ENCODE measurements at places on chromosomes 6 and 20.
A peak's percentile ranks its signal among the peaks of the same experiment; 100 is the strongest.

DNA sequence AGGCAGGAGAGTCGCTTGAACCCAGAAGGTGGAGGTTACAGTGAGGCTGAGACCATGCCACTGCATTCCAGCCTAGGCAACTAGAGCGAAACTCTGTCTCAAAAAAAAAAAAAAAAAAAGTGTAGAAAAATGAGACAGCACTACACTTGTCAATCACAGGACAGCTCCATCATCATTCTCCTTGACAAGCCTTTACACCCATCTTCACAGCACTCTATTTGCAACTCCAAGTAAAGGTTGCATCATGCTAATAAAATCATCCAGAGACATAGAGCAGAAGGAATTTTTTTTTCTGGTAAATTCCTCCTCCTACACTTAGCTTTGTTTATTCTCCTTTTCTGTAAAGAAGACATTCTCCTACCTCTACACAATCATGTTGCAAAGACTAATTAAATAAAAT, 791.0 kb upstream of the HS3ST5 start:
- no peaks in the 10 kb centered on the region for H3K4me1 ChIP-seq
- no peaks in the 10 kb centered on the region for H3K27me3 ChIP-seq
- no peak overlapping the region for H3K27ac ChIP-seq
- DNase-seq, result no peak
- H3K4me3 ChIP-seq, result no peak overlapping the region

GRCh38 chr6:144757299-144757698, 472.2 kb downstream of the UTRN start:
- no peak overlapping the region for H3K4me3 ChIP-seq
- DNase-seq, result no peak
- H3K4me1 ChIP-seq, result peaks cover 6% of the 10 kb centered on the region

GRCh38 chr6:77548190-77548589, 84.9 kb upstream of the HTR1B start:
- no peaks in the 10 kb centered on the region for H3K27me3 ChIP-seq
- no peak overlapping the region for H3K27ac ChIP-seq
- no peaks in the 10 kb centered on the region for H3K36me3 ChIP-seq
- no peak for DNase-seq
- no peaks in the 10 kb centered on the region for H3K4me1 ChIP-seq

- H3K27ac ChIP-seq, result no peak overlapping the region
- H3K36me3 ChIP-seq, result no peaks in the 10 kb centered on the region
- no peak overlapping the region for H3K4me3 ChIP-seq
Observed at GRCh38 chr6:6863970-6864639, 243.7 kb upstream of the RREB1 start.

- peaks cover 31% of the 10 kb centered on the region for H3K27me3 ChIP-seq
- no peaks in the 10 kb centered on the region for H3K36me3 ChIP-seq
- no peak overlapping the region for H3K4me3 ChIP-seq
- no peaks in the 10 kb centered on the region for H3K4me1 ChIP-seq
Observed at GRCh38 chr20:18087054-18087453, 29.3 kb upstream of the OVOL2 start.

DNA sequence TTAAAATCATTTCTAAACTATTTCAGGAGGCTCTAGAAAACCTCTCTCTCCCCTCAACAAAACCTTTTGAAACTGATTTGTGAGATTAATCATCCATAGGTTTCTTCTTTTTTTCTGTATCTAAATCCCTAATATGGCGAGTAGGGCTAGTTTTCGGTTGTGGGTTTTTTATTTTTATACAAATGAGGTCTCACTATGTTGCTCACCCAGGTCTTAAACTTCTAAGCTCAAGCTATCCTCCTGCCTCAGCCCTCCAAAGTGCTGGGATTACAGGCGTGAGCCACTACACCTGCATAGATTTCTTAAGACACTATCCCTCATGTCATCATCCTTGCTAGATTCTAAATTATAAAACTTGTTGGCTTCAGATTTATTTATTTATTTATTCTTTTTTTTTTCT, 43.9 kb downstream of the ORC3 start:
- no peaks in the 10 kb centered on the region for H3K27me3 ChIP-seq
- H3K36me3 ChIP-seq, result peaks cover 12% of the 10 kb centered on the region
- H3K27ac ChIP-seq, result no peak overlapping the region
- no peak for DNase-seq
- H3K4me3 ChIP-seq, result no peak overlapping the region
- H3K4me1 ChIP-seq, result no peaks in the 10 kb centered on the region

GRCh38 chr20:24998631-24999445, 6.3 kb upstream of the APMAP start:
- no peaks in the 10 kb centered on the region for H3K27me3 ChIP-seq
- H3K4me1 ChIP-seq, result peaks cover 14% of the 10 kb centered on the region
- DNase-seq, result no peak
- no peak overlapping the region for H3K27ac ChIP-seq

DNA sequence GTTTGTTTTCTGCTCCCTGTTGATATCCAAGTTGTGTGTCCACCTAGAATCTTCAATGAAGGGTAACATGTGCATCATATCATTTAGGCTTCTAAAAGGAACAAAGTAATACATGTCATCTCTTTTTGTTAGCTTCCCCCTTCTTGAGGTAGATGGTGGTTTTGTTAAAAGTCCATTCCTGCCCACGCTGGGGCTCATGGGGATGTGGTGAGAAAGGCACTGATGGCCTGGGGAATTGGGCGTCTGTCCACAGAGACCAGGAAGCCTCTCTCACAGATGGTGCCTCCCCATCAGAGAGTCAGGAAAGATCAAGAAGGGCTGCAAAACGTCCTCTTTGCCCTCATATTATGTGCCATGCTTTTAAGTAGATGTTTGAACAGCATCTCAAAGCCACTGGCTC, 32.5 kb downstream of the GNAS start:
- no peak overlapping the region for H3K27ac ChIP-seq
- DNase-seq, result no peak
- no peak overlapping the region for H3K4me3 ChIP-seq
- peaks cover 3% of the 10 kb centered on the region for H3K4me1 ChIP-seq
- peaks cover 10% of the 10 kb centered on the region for H3K36me3 ChIP-seq
- peaks cover 6% of the 10 kb centered on the region for H3K27me3 ChIP-seq

- H3K27ac ChIP-seq, result no peak overlapping the region
- peak overlapping the region; percentile 13 for H3K4me3 ChIP-seq
- peaks cover 26% of the 10 kb centered on the region for H3K4me1 ChIP-seq
- peaks cover 19% of the 10 kb centered on the region for H3K36me3 ChIP-seq
- DNase-seq, result no peak
- H3K27me3 ChIP-seq, result no peaks in the 10 kb centered on the region
Observed at GRCh38 chr20:63698739-63699465, 2.5 kb downstream of the TNFRSF6B start.

DNA sequence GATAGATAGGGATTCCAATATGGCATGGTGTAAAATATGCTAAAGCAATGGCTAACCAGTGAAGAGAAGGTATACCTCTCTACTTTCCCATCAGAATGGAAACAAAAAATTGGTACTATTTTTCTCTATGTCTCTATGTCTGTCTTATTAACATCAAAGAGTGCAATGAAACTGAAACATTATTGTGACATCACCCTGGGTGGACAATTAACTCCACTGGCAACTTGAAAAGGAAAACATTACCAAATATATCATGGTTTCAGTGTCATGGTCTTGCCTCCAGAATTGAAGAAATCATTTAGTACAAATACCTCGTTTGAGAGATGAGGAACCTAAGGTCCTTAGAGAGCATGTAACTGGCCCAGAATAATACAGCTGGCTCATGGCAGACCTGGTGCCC, 1132.5 kb upstream of the MAP3K7 start:
- no peaks in the 10 kb centered on the region for H3K36me3 ChIP-seq
- H3K4me1 ChIP-seq, result no peaks in the 10 kb centered on the region
- no peak overlapping the region for H3K4me3 ChIP-seq
- H3K27me3 ChIP-seq, result no peaks in the 10 kb centered on the region

- no peaks in the 10 kb centered on the region for H3K4me1 ChIP-seq
- DNase-seq, result no peak
- H3K27ac ChIP-seq, result no peak overlapping the region
- H3K27me3 ChIP-seq, result no peaks in the 10 kb centered on the region
- H3K36me3 ChIP-seq, result no peaks in the 10 kb centered on the region
Observed at GRCh38 chr20:5657876-5658200, 92.4 kb upstream of the SHLD1 start.

GRCh38 chr6:14085176-14085787, 32.3 kb upstream of the CD83 start:
- no peak overlapping the region for H3K27ac ChIP-seq
- DNase-seq, result no peak
- no peak overlapping the region for H3K4me3 ChIP-seq
- H3K27me3 ChIP-seq, result peaks cover 8% of the 10 kb centered on the region
- H3K36me3 ChIP-seq, result peaks cover 4% of the 10 kb centered on the region

DNA sequence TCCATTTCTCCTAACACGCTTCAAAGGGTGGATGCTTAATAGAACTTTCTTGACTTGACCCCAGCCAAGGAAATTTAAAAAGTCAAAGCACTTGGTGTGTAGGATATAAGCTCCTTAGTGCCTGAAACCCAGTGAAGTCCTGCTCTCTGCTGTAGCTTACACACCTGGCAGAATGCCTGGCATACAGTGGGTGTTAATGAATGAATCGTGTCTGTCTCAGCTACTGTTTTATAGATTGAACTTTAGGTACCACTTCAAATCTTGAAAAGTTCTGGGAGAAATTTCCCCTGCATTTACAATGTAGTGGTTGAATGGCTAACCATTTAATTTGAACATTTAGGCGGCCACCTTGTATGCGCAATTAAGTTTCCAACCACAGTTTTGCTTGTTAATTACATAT, 70.5 kb upstream of the ZNF217 start:
- H3K4me1 ChIP-seq, result peaks cover 12% of the 10 kb centered on the region
- no peak overlapping the region for H3K4me3 ChIP-seq
- H3K27me3 ChIP-seq, result no peaks in the 10 kb centered on the region
- no peak for DNase-seq
- H3K36me3 ChIP-seq, result peaks cover 2% of the 10 kb centered on the region

- no peak overlapping the region for H3K4me3 ChIP-seq
- DNase-seq, result no peak
- H3K27me3 ChIP-seq, result no peaks in the 10 kb centered on the region
Observed at GRCh38 chr6:24537082-24537699, 42.4 kb downstream of the ALDH5A1 start.

DNA sequence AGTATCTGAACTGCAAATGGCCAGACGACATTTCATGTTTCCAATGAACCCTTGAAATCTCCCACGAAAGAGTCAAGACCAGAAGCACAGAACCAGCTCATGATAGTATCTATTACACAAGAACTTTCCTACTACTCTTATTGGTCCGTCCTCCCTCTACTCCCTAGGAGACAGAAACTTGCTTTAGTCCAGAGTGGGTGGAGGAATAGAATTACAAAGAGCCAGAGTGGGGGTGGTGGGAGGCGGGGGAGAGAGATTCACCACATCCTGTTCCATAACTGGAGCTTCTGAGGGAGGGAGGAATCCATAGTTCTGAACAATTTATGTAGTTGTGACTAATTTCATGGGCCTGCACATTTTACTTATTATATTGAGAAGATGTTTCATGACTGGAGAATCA, 18.5 kb upstream of the WFDC10A start:
- no peaks in the 10 kb centered on the region for H3K36me3 ChIP-seq
- H3K4me3 ChIP-seq, result no peak overlapping the region
- peaks cover 60% of the 10 kb centered on the region for H3K27me3 ChIP-seq

DNA sequence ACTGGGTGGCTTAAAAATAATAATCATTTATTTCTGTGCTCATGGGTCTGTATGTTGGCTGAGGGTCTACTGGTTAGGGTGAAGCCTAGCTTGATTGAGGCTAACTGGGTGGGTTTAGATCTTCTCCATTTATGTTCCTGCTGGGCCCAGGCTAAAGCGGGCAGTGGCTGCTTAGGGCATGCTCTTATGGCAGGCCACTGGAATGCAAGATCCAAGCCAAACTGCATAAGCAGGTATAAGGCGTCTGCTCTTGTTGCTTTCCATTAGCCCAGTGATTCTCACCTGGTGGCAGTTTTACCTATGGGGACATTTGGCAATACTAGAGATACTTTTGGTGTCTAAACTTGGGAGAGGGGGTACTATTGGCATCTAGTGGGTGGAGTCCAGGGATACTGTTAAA, 44.5 kb downstream of the QKI start:
- peak overlapping the region; percentile 82 for H3K4me3 ChIP-seq
- H3K27ac ChIP-seq, result peak overlapping the region; percentile 96
- DNase-seq, result no peak
- peaks cover 12% of the 10 kb centered on the region for H3K36me3 ChIP-seq
- H3K27me3 ChIP-seq, result no peaks in the 10 kb centered on the region
- H3K4me1 ChIP-seq, result peaks cover 69% of the 10 kb centered on the region

GRCh38 chr20:56572172-56572571, 39.1 kb downstream of the FAM209B start:
- peaks cover 46% of the 10 kb centered on the region for H3K27me3 ChIP-seq
- DNase-seq, result no peak
- no peaks in the 10 kb centered on the region for H3K4me1 ChIP-seq
- no peak overlapping the region for H3K27ac ChIP-seq

DNA sequence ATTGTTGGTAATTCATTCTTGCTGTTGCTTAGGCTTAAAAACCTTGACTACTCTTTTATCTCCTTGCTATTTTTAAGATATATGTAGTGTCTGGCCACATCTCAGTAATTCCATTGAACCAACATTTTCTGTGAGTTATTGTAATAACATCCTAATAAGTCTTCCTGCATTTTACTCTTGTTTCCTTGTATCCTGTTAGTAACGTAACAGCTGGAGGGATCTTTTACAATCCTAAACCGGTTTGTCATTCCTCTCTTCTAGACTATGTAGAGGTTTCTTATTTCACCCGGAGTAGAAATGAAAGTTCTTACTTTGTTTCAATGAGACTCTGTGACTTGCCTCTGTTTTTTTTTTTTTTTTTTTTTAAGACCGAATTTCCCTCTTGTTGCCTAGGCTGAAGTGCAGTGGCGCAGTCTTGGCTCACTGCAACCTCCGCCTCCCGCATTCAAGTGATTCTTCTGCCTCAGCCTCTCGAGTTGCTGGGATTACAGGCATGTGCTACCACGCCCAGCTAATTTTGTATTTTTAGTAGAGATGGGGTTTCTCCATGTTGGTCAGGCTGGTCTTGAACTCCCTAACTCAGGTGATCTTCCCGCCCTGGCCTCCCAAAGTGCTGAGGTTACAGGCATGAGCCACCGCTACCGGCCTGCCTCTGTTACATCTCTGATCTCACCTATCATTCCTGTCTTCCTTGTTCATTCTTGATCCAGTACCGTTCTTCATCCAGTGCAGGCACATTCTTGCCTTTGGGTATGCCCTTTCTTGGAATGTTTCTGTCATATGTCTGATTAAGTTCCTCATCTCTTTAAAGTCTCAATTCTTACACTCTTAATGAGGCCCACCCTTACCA, 44.7 kb downstream of the NCOA3 start:
- DNase-seq, result no peak
- H3K36me3 ChIP-seq, result peaks cover 14% of the 10 kb centered on the region
- H3K27ac ChIP-seq, result no peak overlapping the region
- H3K4me1 ChIP-seq, result peaks cover 57% of the 10 kb centered on the region
- H3K4me3 ChIP-seq, result no peak overlapping the region

GRCh38 chr6:113558966-113559365, 298.2 kb upstream of the MARCKS start:
- DNase-seq, result no peak
- H3K27me3 ChIP-seq, result no peaks in the 10 kb centered on the region
- no peaks in the 10 kb centered on the region for H3K36me3 ChIP-seq
- H3K27ac ChIP-seq, result no peak overlapping the region

- no peaks in the 10 kb centered on the region for H3K27me3 ChIP-seq
- no peak for DNase-seq
- peaks cover 19% of the 10 kb centered on the region for H3K36me3 ChIP-seq
- no peak overlapping the region for H3K27ac ChIP-seq
- peaks cover 13% of the 10 kb centered on the region for H3K4me1 ChIP-seq
- no peak overlapping the region for H3K4me3 ChIP-seq
Observed at GRCh38 chr20:478010-478948, 15.9 kb upstream of the TBC1D20 start.

GRCh38 chr20:51862796-51863195, 60.5 kb upstream of the SALL4 start:
- no peaks in the 10 kb centered on the region for H3K4me1 ChIP-seq
- H3K27me3 ChIP-seq, result peaks cover 72% of the 10 kb centered on the region
- peaks cover 2% of the 10 kb centered on the region for H3K36me3 ChIP-seq
- H3K4me3 ChIP-seq, result no peak overlapping the region
- no peak overlapping the region for H3K27ac ChIP-seq

All from central memory CD8-positive, alpha-beta T cell (primary cell).